ENCODE measurements at places on chromosomes 3 and 15.

GRCh38 chr3:195441051-195441450, 1.8 kb downstream of the ACAP2 start:
- DNase-seq, result no peak

DNA sequence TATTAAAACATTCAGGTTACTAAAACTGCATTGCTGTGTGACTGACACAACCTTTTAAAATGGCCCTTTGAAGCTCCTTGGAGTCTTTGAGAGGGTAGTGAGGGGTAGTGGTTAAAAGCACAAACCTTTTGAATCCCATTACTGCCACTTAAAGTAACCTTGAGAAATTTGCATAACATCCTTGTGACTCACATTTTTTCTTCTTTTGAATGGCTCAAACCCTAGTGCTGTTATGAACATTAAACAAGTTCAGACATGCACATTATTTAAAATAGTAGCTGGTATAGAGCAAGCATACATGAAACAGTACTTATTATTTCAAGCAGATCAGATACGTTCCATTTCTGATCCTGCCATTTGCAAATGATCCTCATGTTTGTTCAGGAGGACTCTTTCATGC, 3.7 kb upstream of the CLDN1 start:
- DNase-seq, result no peak

DNA sequence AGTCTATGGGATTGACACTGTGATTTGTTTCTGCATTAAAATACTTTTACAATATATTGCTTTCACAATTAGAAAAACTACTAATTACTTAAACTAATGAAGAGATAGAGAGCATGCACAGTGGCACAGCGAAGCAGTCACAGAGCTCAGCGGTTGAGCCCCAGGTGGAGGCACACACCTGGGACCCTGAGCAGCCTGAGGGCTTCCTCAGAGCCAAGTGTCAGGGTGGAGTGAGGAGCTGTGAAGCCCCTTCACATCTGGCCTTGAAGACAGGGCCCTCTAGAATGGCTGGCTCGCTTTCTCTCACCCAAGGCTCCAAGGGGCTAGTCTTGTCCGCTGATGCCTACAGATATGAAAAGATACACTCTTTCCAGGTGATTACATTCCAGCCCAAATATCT, 287.7 kb downstream of the ZNF385D start:
- DNase-seq, result no peak

DNA sequence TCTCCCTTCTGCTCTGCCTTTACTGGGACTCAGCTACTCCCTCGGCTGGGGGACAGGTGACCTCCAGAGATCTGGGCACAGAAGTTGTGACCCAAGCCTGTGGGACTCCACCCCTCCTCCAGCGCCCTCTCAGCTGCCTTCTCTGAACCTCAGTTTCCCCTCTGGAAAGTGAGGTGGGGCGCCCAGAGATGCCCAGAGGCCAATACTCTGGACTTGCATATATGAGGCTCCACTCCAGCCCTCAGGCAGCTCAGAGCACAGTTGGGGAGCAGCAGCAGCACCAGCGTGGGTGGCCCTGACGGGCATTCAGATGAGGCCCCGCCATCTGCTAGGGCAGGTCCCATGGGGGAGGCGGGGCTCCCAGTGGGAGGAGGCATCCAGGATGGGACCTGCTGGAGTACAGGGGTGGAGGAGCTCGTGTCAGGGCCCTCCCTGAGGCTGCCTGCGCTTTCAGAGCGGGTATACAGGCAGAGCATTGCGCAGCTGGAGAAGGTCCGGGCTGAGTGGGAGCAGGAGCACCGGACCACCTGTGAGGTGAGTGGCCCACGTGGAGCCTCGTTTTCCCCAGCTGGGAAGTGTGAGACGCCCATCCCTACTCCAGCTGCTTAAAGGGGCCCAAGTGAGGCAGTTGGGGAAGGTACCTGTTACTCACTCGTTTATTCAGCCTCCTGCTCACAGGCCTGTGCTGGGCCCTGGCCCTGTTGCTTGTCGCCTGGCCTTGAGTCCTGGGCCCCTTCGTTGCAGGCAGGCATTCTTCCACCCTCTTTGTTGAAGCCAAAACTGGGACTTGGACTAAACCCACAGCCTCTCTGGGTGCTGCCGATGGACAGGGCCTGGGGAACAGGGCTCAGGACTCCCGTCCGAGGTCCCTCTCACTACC, 35.4 kb downstream of the PSTPIP1 start:
- DNase-seq, result no peak
